Germinal center (tissue), 1 donor: ENCODE measurements at places on chromosomes 3 and 15.

- DNase-seq, result no peak
These were observed 205.9 kb downstream of the CD47 start for GRCh38 chr3:107884719-107885460.

GRCh38 chr15:51156957-51157356 is 62.3 kb upstream of the TNFAIP8L3 start:
- DNase-seq, result no peak

GRCh38 chr3:189927975-189928895 is 192.5 kb downstream of the P3H2 start:
- no peak for DNase-seq

GRCh38 chr3:150757768-150758167 is 5.2 kb downstream of the SIAH2 start:
- no peak for DNase-seq

GRCh38 chr15:64731805-64732151 is 43.6 kb downstream of the RBPMS2 start:
- no peak for DNase-seq

- DNase-seq, result no peak
These were observed 84.2 kb downstream of the SEMA6D start for GRCh38 chr15:47801522-47801921.
